AG04450 (cell line): ENCODE measurements at places on chromosomes 12 and 14.

GRCh38 chr14:79544698-79545070 is 666.6 kb downstream of the DIO2 start:
- peak; percentile 33 for DNase-seq

DNA sequence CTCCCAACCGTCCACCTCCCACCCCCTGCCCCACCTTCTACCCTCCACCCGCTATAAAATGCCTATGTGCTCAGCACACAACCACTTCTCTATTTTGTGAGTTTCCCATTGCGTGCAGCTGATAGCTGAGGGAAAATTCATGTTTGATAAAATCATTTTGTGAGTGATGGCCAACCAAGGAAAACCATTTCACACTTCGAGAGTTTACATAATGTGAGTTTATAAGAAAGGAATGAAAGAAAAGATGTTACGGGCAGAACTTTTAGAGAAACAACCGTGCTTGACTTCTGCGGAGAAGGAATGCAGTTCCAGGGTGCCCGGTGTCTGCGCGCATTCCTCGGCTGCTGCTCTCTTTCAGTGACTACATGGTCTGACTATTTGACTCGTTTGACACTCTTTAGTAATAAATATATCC is 140.9 kb downstream of the EFCAB11 start:
- DNase-seq = peak; percentile 86

GRCh38 chr12:131171029-131171428 is 217.3 kb downstream of the ADGRD1 start:
- DNase-seq = no peak

DNA sequence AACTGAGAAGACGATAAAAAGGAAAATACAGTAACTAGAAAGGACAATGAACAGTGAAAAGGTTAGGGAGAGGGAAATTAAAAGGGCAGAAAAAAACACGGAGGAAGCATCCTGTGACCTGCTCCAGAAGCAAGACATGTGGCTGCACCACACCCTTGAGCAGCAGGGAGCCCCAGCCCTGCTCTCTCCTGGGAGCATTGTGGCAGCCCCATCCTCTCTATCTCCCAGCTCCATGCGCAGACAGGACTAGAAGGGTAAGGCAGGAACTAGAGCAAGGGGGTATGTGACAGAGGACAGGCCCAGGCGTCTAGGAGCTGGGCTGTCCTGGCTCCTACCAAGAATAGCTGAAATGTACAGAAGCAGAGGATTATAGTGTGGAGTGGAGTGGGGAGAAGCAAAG is 38.6 kb upstream of the SMUG1 start:
- DNase-seq = no peak

- DNase-seq = no peak
These were observed 122.1 kb downstream of the SLC5A8 start for GRCh38 chr12:101087920-101088319.

DNA sequence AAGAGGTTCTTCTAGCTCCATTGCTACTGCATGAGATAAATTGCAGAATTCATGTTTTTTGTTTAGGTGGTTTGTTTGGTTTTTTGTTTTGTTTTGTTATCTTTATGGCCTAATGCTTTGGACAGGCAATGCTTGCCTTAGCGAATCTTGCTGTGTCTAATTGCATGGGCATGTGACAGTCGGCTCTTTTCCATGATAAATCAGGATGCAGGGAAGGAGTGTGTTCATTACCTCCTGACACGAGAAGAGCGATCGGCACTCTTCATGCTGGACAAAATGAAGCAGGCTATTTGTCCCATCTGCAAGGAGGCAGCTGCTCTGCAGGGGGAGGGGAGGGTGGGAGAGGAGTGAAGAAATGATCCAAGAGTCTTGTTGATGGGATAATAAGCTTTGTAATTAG is 6.5 kb downstream of the CCDC60 start:
- no peak for DNase-seq

DNA sequence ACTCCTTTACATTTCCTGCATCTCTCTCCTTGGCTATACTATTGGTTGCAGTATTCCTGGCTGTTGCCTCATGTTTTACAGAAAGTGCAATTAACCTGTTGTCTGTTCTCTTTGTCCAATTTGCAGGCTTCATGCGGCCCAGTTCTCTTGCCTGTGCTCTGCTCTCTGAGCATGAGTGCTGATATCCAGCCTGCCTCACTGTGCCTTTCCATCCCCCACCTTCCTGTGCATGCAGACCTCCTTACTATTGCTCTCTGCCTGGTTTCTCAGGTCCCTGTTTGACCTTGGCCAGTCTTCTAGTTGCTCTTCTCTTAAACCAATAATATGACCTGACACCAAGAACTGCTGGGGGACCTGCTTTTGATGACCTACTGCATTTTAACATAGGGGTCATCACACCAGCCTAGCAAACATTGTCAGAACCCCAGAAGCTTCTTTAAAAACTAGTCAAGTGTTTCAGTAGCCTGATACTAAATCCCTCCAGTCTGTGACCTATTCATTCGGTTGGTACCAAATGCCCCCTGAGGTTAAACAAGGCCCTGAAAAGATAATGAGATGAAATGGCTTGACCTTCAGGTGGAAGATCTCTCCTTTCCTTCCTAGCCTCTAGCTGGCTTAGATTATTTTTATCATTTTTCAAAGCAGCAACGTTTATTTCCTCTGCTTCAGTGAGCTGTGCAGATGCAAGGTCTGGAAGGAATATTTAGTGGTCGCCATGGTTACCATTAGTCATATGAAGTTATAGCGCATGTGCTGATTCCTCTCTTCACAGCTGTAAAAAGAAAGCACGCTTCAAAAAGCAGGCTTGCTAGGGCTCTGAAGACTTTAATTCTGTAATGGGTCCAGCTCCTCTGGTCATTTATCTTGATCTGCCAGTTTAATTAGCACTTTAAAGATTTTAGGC is 216.5 kb downstream of the PHLDA1 start:
- peak; percentile 94 for DNase-seq

DNA sequence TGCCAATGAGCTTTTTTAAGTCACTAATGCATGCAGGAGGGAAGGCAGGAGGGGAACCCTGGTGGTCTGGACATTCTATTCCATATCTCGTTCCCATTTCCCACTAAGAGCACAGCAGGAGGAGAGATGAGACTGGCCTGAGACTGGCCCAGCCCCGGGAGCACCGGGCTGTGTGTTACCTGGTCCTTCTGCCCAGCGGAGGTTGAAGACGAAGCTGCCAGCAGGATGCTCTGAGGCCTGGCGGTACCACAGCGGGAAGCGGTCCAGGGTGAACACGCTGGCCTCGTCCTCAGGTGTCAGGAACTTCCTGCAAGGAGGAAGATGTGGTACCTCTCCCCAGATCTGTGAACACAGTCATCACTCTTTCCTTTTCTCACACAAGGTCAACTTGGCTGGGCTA is 23.9 kb downstream of the LRTM2 start:
- DNase-seq = no peak

DNA sequence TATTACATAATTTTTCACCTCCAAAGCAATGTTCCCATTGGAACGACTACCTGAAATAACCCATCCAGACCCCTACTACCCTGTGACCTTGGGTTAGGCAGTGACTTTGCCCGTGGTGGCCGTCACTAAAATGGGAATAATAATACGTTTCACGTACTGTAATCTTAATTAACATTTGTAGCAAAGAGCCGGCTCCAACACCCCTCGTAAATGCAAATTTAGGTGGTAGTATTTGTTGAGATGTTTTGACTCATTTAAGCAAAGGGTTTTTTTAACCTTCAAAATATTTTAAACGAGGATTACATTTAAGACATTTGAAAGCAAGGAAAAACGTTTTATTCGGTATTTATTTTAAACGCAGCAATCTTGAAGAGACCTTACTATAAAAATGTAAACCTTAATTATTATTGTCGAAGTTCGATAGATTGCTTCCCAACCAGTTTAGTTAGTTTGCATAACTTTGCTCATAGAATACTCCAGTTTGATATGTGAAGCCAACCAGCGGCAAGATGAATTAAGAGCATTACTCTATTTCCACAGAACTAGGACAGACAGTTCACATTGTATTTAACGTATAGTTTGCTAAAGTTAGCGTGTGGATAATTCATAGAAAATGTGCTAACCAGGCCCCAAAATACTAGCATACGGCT is 1.4 kb upstream of the ARID2 start:
- no peak for DNase-seq
